ENCODE measurements at places on chromosomes 5 and 9. TPM values are rescaled to one million over a fixed set of nuclear protein-coding genes. Genes with fewer than 3 reads are reported as not detected.

The BHMT2 gene
- not detected for total RNA-seq

The CAST gene
- total RNA-seq = 167 TPM

The C1QTNF3 gene
- 0.18 TPM for total RNA-seq

The SPINK1 gene
- 1.9 TPM for total RNA-seq

The SOWAHA gene
- total RNA-seq = 0.10 TPM

The PAPPA gene
- 29.1 TPM for total RNA-seq

The FAM114A2 gene
- 9.5 TPM for total RNA-seq

The PITX1 gene
- total RNA-seq = 30.9 TPM

The URM1 gene
- 86.3 TPM for total RNA-seq
